Body of pancreas (tissue), 4 donors: ENCODE measurements at places on chromosomes 13 and 19.

GRCh38 chr19:47005873-47006272, 13.8 kb upstream of the NPAS1 start:
- DNase-seq = no peak

- no peak for DNase-seq
Measured at GRCh38 chr19:40539070-40539469, 37.6 kb upstream of the SHKBP1 start.

DNA sequence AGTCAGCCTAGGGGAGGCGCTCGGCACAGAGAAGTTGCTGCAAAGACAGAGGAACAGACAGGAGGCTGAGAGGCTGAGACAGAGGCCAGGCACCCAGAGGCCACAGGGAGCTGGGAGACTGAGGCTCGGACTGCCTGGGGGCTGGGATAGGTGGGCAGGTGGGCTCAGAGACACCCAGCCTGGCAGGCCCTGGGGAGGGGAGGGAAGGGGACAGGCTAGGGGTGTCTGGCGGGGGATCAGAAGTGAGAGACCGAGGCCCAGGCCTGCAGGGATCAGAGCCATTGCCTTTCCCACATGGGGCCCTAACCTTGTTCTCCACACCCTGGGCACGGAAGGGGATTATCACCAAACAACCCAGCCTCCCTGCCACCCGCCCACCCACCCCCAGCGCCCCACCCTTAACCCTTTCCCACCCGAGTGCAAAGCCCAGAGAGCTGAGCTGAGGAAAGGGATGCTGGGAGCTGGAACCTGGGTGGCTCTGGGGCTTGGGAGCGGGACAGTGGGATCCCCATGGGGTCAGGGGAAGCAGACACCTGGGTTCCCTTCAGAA, 1.3 kb downstream of the NTN5 start:
- DNase-seq = no peak

DNA sequence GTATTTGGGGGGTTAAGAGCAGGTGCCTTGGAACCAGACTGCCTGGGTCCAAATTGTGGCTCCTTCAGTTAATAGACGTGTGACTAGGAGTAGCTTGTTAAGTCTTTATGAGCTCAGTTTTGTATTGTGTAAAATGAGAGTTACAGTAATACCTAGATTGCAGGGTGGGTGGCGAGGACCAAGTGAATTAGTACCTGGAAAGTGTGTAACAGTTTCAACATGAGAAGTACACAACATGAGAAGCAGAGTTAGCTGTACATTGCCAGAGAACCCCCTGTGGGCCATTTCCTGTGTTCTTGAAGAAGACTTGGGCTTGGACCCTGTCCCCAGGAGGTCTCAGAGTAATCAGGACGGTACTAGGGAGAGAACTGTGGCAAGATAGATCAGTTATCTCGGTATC, 36.8 kb downstream of the PPP2R1A start:
- no peak for DNase-seq

GRCh38 chr13:48311223-48311622, 7.7 kb downstream of the RB1 start:
- no peak for DNase-seq

DNA sequence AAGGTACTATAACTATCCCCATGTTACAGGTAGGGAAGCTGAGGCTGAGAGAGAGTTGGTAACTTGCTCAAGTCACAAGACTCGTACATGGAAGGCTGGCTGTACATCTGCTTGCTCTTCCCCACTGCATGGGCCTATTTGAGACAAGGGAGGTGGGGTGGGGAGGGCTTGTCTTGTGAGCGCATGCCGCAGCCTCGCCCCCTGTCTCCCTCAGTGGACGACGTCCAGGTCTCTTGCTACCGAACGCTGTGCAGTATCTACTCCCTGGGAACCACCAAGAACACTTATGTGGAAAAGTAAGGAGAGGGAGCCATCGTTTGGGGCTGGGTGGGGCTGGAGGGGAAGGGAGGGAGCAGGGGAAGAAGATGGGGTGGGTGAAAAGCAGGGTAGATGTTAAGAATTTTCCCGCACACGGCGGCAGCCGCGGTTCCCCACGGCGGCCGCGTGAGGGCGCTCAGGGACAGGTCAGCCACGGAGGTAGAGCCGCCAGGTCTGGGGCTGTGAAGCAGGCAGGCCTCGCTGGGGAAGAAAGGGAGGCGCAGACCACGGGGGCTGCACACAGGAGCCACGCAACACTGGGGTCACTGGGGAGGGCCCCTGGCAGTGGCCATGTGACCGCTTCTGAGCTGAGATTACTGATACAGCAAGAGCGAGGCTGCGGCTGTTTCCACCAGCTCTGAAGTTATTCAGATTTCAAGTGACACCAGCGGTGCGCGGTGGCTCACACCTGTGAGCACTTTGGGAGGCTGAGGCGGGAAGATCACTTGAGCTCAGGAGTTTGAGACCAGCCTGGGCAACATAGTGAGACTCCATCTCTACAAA, 81.5 kb downstream of the RYR1 start:
- DNase-seq = peak; percentile 73

DNA sequence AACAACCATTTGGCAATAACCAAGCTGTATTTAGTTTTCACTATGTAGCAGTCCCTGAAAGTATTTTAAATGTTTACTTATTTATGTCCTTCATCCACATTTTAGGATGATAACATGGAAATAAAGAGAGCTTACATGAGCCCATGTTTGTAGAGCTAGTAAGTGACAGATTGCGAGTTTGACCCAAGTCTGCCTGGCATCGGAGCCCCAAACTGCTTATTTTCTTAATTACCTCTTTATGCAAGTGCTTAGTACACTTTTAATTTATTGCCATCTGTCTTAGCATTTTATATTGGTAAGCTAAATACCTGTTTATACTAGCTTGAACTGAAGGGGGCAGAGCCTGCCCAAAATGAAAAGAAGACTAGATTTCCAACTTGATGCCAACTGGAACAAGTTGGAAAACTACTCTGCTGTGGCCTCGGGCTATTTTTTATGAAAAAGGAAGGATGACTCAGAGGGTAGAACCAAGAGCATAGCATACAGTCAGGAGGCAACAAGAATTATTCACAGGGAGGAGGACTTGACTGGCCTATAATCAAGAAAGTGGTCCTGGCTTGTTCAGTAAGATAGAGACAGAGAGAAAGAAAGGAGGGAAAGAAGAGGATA, 150.2 kb downstream of the NDFIP2 start:
- DNase-seq = no peak

DNA sequence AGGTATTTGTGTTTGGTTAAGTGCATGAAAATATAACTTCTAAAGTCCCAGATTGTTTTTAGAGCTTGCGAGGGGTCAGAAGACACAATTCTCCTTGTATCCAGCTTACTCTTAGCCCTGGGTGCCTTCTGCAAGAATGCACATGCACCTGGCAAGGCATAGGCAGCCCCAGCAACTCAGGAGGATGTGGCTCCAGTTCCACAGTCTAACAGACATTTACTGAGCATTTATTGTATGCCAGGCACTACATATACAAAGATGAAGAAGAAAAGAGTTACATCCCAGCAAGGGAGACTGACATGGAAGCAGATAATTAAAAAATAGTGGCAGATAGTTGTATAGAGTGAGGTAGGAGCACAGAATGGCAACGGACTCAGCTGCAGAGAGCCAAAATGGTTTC, 101.1 kb upstream of the FRY start:
- DNase-seq = no peak

GRCh38 chr19:38736413-38737280, 7.6 kb downstream of the CAPN12 start:
- peak; percentile 60 for DNase-seq

- no peak for DNase-seq
Measured at GRCh38 chr13:43979492-43979891, 99.8 kb downstream of the LACC1 start.

- no peak for DNase-seq
Measured at GRCh38 chr13:59086147-59086546, 1077.6 kb downstream of the DIAPH3 start.

DNA sequence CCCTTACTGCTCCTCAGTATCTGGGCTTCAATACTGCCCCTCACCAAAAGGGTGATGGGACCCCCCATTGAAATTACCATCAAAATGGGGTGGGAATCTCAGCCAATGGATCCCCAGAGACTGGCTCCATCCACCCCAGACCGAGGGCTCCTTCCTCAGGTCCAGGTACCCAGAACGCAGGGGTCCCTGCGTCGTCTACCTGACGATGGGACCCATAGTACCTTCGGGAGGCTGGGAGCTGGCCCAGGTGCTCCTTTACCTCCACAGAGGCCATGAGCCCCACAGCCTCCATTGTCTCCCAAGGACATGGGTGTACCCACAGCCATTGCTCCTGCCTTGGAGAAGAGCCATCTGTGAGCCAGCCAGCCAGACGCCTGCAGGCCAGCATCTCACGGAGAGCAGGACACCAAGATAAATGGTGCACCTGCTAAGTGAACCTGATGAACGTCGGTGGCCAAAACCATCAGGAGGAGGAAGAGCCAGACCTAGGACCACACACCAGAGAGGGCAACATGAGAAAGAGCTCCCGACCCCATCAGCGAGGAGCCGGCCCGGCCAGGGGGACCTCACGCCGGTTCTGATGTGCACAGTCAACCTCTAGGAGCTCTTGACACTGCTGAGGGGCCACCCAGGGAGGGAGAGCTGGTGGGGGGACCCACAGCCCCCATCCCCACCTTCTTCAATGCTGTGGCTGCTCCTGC, 156.8 kb upstream of the SOX1 start:
- no peak for DNase-seq

GRCh38 chr13:44359983-44360375, 13.6 kb upstream of the SERP2 start:
- DNase-seq = no peak

DNA sequence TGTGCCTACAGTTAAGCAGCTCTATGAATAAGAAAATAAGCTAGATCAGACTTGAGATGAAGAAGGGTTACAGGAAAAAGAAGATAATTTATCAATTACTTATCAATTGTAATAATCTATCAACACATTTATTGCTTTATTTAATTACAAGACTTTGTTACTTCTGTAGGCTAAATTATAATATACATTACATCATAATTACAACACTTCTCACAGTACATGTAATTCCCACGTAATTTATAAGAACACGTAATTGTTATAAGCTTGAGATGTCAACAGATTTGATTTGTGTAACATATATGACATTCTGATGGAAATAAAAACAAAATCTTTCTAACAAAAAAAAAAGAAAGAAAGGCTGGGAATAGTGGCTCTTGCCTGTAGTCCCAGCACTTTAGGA, 36.8 kb downstream of the NEK5 start:
- DNase-seq = no peak

DNA sequence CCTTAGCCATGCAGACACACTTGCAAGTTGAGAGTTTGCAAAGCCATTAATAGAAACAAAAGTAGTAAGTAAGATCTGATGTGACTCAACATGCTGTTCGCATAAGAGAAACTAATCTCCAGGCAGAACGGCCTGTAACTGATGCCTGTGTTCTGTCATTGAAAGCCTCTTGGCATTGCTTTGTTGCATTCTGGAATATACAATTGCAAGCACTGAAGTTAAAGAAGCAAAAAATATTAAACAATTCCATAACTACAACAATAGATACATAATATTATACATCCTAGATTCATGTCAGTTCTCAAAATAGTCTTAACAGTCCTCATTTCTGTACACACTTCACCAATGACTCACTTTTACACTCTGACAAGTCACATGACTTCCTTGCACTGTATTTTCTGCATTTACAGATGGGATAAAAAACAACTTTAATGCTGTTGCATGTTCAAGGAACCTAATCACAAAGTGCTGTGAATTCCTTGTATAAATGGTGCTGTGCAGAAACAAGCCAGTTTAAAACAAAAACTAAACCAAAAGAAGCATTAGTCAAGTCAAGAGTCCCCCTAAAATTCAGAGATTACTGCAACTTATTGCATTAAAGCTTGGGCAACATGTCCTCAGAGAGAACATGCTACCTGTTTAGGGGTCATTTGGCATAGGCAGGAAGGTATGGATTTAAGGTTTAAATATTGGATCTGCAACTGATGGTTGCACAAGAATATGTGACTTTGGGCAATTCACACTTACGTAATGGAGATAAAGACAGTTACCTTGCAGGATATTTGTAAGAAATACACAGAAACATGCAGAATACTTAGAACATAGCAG, 79.5 kb upstream of the SERP2 start:
- DNase-seq = no peak

DNA sequence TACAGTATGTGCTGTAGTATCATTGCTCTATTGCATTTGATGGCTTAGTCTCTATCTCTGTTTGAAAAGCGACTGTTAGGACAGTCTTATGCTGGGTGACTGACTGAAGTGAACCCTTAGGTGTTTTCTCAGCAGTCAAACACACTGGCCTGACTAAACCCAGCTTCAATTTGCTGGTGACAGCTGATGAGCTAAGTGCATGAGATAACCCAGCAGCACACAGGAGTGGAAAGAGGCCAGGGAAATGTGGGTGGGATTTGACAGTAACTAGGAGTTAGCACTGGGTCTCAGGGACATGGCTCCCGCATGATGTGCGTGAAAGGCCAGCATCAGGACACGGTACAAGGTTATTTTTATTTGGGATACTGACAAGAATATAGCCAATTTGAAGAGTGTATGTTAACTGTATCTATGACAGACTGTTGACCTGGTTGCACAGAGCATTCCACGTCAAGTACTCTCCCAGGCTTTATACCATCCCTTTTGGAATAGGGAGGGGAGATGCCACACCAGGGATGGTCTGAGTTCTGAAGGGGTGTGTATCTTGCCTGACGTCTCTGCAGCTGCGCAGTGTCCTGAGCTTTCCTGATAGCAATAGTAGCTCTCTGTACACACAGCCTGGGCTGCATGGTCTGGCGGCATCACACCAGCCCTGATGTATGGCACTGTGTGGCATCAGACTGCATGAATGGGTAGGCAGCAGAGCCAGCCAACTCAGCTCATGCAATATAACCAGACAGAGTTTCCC, 144.8 kb downstream of the FLT1 start:
- no peak for DNase-seq

GRCh38 chr13:95155504-95155903, 145.7 kb downstream of the ABCC4 start:
- no peak for DNase-seq

DNA sequence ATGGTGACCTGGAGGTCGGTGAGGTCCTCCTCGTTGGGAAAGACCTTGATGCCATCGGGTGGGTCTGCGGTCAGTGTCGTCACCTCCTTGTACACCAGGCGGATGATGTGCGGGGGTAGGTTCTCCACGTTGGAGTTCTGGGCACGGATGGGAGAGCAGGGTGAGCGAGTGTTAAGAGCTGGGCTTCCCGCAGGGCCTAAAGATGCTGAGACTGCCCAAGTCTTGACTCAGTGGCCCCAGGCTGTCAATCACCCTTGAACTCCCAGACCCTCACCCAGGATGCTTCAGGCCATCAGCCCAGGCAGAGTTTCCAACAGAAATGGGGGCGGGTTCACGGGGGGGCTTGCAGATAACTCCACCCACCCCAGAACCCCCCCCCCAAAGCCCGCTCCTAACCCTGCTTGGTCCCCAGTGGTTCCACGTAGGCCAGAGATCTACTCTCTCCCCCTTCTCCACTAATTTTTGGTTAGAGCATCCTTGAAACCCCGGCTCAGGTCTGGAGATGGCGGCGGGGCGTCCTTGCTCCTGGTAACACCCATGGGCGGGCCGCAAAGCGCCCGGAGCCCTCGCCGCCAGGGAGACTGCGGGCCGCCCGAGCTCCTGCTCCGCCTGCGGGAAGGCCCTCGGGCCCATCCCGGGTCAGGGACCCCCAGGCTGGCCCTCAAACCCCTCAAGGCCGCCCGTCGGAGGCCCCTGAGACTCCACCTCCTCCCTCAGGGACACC, 600 bp downstream of the UBE2S start:
- peak; percentile 27 for DNase-seq
